ENCODE measurements at places on chromosomes 2 and 18.

DNA sequence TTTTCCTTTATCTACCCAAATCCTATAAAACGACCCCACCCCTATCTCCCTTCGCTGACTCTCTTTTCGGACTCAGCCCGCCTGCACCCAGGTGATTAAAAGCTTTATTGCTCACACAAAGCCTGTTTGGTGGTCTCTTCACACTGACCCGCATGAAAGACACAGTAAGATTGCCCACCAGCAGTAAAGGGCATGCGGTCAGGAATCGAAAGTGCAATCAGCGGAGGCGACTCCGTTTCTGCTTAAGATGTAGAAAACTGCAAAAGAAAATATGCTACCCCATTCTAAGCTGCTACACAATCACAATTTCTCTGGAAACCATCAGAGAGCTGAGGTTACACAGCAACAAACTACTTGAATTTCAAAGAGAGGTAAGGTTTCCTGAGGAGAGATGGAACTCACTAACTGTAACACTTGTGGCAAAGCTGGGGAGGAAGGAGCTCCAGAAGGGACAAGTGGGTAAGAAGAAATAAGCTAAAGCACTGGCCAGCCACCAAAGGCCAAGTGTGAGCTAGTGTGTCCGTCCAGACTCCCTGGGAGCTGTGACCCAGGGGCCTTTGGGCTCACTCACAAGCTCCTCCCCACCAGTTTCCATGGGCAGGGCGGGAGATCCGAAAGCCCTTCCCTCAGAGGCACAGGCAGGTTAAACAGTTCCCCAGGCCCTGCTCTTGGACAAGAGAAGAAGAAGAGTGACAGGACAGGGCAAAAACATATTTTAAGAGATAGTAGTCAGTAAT lies 72.8 kb upstream of the TGFA start:
- DNase-seq, result no peak

DNA sequence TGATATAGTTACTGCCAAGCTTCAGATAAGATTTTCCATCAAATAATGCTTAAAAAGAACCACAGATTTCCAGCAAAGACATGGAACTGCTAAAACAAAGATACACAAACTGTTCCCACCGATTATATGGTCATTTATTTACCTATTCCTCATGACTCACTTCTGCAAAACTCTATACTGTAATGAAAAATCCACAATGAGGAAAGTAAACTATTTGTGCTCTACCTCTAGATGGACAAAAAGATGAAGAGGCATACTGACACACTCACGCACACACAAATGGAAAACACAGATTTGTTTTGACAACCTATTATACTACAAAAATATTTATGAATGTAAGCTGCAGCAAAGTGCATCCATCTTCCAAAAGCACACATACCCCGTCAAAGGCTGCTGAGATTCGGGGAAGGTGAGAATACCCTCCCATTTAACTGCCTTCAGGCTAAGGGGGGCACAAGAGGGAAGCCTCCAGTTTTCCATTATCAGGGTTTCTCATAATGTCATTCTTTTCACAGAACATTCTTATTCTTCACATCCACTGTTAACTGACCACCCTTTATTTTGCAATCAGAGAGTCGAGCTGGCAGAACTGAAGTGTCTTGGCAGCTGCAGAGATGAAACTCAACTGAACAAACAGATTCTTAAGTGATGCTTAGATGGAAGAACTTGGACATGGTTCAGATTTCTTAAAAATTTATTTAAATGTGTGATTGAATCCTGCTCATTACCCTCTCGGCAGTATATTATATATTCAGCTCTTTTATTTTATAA lies 115.9 kb upstream of the TANK start:
- DNase-seq, result no peak

DNA sequence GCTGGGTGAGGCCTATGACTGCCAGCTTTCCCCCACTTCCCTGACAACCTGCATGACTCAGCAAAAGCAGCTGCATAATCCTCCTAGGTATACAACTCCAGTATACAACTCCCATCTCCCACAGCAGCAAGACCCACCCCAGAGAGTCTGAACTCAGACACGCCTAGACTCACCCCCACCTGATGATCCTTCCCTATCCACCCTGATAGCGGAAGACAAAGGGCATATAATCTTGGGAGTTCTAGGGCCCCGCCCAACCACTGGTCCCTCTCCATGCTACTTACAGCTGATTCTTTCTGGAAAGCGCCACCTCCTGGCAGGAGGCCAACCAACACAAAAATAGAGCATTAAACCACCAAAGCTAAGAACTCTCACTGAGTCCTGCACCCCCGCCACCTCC lies 296.5 kb downstream of the DCC start:
- DNase-seq, result no peak

GRCh38 chr2:28185891-28186290 lies 206.8 kb upstream of the FOSL2 start:
- DNase-seq, result no peak

DNA sequence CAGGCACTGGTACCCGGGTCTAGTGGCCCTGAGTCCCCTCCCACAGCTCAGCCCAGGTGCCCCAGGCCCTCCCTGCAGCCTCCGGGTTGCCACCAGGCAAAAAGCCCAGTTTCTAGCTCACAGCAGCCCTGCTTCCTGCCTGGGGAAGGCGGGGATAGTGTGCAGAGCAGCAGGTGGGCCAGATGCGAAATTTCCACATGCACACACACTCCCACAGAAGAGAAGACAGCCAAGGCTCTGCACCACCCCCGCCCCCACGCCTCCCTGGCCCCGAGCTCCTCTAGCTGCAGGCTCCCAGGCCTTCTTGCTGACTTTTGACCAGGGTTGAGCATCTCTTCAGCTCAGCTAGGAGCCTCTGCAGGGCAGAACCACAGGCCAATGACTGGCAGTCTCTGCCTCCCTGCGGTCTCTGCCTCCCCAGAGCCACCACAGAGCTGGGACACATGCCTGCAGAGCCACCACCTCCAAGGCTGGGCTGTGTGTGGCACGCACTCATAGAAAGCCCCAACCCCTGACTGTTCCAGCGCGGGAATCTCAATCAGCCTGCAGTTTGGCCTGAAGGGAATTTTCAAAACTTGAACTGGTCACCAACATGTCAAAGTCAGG lies 7.2 kb downstream of the SLC66A2 start:
- DNase-seq, result no peak

DNA sequence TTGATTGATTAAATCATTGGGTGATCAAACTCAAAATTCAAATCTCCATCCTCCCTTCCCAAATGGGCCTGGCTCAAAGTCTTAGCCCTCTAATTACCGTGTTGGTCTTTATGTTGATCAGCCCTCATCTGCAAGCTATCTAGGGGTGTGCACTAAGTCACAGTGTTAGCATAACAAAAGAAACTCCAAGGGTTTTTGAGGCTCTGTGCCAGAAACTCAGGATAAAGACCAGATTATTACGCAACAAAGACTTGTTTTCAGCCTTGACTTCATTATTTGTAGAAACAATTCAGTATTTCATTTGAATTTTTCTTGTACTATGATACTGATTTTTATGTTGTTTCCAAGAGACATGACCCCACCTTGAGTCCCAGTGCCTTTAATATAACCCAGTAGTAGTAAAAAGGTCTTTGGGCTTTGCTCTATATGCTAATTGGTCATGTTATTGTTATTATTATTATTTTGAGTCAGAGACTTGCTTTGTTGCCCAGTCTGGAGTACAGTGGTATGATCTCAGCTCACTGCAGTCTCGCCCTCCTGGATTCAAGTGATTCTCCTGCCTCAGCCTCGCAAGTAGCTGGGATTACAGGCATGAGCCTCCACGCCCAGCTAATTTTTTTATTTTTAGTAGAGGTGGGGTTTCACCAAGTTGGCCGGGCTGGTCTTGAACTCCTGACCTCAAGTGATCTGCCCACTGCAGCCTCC lies 13.9 kb downstream of the PSMD14 start:
- DNase-seq, result no peak

DNA sequence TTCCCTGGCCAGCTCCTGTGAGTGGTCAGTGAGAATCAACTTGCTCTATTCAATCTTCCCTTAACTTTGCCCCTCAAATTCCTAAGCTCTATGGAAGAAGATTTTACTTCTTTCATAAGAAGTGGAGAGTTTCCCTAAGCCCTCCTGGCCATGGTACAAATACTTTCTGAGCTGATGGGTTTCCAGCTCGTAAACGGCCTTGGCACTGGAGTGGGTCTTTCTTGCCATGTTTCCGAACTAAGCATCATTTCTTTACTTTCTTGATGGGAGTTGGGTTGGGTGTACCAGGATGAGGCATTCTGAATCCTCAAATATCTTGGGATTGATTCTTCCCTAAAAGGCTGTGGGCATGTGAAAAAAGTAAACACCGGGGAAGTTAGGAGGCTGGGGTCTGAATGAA lies 72.5 kb downstream of the ACKR3 start:
- no peak for DNase-seq

GRCh38 chr2:235765181-235765820 lies 271.5 kb downstream of the AGAP1 start:
- peak; percentile 37 for DNase-seq

DNA sequence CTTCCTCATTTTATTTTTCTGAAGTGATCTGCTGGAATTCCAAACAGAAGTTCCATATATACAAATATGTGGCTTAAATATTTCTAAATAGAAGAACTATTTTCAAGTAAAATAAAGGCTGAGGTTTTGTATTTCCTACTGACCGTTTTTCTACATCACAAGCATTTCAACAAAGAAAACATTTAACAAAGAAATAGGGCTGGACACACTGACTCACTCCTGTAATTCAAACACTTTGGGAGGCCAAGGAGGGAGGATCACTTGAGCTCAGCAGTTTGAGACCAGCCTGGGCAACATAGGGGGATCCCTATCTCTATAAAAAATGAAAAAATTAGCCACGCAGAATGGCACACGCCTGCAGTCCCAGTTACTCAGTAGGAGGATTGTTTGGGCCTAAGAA lies 44.6 kb downstream of the TANK start:
- no peak for DNase-seq

GRCh38 chr2:159891917-159892730 lies 94.1 kb upstream of the CD302 start:
- DNase-seq, result no peak

GRCh38 chr2:218329027-218329825 lies 27.4 kb upstream of the CATIP start:
- DNase-seq, result peak; percentile 72

GRCh38 chr18:371609-371982 lies 103.7 kb upstream of the THOC1 start:
- DNase-seq, result no peak

DNA sequence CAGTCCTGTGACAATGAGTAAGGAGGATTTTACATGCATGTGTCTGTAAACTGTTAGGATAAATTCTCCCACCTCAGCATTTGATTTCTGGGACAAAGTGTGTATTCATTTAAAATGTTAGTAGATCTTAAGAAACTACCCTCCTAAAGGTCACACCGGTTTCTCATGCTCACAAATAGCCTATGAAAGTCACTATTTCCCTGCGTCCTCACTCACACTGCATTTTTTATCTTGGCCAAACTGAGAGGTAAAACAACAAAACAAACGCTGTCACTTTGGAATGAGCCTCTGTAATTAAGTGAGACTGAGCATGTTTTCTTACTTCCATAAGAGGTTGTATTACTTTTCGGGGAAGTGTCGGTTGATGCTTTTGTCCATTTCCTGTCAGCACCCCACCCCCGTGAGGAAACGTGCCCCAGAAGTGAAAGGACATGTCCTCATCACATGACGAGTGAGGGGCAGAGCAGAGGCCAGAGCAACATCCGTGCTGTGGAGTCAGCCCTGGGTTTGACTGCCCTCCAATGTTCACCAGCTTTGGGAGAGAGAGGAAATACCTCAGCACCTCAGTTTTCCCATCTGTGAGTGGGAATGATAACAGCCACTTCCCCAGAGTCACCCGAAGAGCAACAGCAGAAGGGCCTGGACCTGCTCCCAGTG lies 3.1 kb downstream of the GYPC start:
- no peak for DNase-seq

GRCh38 chr2:73070643-73071359 lies 711 bp downstream of the SFXN5 start:
- DNase-seq, result peak; percentile 18

DNA sequence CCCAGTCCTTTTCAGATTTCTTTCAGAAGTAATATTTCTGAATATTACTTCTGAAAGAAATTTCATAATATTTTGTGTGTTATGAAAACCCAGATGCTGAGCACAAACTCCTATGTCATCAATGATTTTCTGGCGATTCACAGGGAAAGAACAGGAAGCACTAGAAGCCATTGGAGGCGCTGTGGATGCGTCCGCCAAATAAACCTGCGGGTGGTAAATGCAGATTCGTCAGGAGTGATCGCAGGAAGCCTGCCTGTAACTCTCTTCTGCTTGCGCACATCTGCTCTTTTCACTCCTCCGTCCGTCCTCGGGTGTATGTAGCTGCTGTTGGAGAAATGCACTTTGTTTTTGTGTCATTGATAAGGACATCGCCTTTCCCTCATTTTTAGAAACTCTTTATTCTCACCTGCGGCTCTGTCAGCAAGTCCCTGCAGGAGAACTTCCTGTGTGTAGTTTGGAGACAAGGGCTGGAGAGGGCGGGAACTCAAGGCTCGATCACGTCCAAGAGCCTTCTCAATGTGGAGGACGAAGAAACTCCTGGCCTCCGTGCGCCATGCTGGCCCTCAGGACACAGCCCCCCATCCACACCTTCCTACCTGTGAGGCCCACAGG lies 483.8 kb downstream of the GALR1 start:
- DNase-seq, result no peak

DNA sequence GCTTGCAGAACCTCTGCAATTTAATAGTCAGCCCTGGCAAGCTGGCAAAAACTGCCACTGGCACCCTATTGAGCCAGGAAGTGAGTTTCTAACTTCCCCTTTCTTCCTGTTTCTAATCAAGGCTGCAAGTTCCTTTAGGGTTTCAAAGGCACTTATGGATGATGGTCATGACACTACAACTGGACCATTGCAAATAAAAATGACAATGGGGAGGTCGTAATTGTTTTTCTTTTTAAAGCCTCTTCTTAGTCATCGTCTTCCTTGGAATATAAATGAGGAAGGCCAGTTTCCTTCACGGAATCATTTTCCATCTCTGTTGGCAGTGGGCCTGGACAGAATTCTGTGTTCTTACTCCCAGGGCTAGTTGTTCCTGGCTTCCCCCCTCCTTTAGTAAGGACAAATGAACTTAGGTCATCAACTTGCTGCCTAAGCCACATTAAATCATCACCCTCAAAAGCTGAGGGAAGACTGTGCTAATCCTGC lies 35.8 kb downstream of the SH3RF3 start:
- DNase-seq, result no peak

DNA sequence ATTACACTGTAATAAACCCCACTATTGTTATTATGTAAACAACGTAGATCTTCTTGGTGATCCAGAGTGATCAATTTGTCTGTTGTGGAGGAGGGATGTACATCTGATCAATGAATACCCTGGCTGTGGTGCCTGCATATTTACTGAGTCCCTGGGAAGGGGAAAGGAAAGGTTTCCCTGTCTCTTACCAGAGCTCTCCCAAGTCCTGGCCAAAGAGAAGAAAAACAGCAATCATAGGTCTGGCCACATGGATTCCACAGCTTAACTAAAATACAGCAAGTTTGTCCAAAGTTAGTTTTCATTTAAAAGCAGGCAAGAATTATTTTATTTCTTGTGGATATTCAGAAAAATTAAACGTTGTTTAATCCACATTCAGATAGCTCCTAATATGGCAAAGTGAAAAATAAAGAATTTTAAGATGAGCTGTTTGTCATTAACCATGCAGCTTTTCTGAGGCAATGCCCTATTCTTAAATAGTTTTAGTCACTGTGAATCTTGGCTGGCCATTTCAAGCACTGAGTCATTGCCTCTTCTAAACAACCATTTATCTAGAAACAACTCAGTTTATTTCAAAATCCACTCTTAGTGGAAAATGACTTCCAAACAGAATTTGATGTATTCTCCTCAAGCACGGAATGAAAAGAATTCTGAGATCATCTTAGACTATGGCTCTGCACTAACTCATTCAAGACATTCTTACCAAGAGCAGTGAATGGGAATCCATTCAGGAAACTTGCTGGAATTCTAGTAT lies 1004.4 kb upstream of the CDH2 start:
- DNase-seq, result no peak

GRCh38 chr2:240876475-240877251 lies 8.0 kb downstream of the AGXT start:
- no peak for DNase-seq
